Activated CD8-positive, alpha-beta memory T cell treated with anti-CD3 and anti-CD28 coated beads for 1 hour (primary cell): ENCODE measurements at places on chromosomes 5 and 9.

DNA sequence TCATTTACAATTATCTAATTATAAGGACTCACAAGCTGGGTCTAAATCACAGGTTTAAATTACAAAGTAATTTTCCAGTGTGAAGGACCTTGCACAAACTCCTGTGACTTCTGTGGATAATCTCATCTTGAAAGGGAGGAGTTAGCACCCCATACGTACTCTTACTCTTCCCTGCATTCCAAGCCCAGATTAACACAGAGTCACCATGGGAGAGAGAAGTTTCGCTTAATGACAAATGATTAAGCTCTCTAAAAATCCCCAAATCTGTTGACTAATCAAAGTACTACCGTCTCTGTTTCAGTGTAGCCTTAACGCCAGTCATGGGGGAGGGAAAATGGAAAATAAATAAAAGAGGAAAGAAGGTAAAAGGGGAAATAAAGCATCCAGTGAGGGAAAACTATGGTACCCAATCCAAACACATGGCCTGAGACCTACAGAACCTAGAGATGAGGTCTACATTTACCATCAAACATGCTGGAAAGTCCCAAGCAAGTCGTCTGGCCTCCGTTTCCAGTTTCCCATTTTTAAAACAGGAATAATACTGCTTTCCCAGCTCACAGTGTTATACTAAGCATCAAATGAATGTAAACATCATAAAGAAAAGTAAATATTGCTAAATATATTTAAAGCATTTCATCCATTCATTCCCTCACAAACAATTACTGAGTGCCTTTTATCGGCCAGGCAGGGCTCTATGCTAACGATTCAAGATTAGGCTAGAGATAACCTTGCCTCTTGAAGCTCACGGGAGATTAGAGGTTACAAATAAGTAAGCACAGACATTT is 63.2 kb downstream of the PCA3 start:
- DNase-seq = no peak

- no peak for DNase-seq
Measured at GRCh38 chr9:115808695-115809094, 344.9 kb upstream of the PAPPA start.

GRCh38 chr9:87502391-87503221 is 4.9 kb downstream of the DAPK1 start:
- no peak for DNase-seq

GRCh38 chr5:52898961-52899680 is 90.0 kb upstream of the ITGA2 start:
- DNase-seq = no peak

- no peak for DNase-seq
Measured at GRCh38 chr5:102114525-102115069, 181.5 kb downstream of the SLCO4C1 start.

GRCh38 chr9:5499889-5500398 is 10.4 kb upstream of the PDCD1LG2 start:
- DNase-seq = no peak

DNA sequence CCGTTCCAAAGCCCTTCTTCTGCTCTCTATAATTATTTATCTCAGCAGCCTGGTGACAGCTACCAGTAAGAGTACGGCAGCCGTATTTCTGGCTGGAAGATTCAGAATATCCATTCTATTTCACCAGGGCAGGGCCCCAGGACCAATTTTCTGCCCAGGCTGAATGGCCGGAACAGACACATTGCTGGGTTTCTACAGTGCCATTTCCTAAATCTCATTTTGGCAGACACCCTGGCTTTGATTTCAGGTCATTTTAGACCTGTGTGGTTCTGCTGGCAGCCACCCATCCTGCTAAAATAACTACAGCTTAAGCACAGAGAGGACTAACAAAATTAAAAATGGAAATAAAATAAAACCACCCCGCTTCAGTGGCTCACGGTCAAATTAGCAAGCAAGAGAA is 95.0 kb downstream of the CRB2 start:
- no peak for DNase-seq

GRCh38 chr5:66892716-66893115 is 296.5 kb downstream of the MAST4 start:
- DNase-seq = no peak

DNA sequence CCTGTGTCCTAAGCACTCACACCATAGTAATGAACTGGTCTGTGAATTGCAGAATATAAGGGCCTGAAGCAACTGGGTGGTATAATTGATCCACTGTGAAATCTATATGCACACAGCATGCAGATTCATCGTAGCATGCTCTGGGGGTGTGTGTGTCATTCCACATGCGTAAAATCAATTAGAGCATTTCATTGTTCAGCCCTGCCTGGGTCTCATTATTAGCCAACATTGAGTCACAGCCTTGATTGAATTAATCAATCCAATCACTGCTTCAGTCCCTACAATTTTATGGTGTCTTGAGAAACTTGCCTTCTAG is 248.0 kb downstream of the ADAMTSL1 start:
- no peak for DNase-seq

DNA sequence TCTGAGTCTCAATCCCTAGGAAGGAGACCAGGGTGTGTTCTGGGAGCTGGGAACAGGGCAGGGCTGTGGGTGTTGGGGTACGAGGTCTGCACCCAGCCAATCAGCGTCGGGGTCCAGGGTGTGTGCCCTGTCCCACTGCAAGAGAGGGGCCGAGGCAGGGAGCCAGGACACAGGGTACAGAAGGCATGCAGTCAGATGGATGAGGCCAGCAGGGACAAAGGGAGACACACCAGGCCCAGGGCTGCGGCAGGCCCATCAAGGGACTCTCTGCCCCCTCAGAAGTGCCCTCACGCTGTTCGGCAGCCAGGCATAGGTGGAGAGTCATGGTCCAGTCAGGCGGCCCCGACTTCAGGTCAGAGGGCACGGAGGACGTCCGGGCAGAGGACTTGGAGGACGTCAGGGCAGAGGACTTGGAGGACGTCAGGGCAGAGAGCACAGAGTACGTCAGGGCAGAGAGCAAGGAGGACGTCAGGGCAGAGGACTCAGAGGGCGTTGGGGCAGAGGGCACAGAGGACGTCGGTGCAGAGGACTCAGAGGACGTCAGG is 28.8 kb upstream of the ADAMTS2 start:
- DNase-seq = no peak
